ENCODE measurements at places on chromosomes 1 and 21.

GRCh38 chr1:16173447-16174260 is 17.8 kb upstream of the EPHA2 start:
- no peak for DNase-seq

- no peak for DNase-seq
Measured at GRCh38 chr1:25697435-25698217, 81.0 kb downstream of the MAN1C1 start.

GRCh38 chr1:62726011-62726442 is 37.8 kb upstream of the DOCK7 start:
- DNase-seq, result no peak

DNA sequence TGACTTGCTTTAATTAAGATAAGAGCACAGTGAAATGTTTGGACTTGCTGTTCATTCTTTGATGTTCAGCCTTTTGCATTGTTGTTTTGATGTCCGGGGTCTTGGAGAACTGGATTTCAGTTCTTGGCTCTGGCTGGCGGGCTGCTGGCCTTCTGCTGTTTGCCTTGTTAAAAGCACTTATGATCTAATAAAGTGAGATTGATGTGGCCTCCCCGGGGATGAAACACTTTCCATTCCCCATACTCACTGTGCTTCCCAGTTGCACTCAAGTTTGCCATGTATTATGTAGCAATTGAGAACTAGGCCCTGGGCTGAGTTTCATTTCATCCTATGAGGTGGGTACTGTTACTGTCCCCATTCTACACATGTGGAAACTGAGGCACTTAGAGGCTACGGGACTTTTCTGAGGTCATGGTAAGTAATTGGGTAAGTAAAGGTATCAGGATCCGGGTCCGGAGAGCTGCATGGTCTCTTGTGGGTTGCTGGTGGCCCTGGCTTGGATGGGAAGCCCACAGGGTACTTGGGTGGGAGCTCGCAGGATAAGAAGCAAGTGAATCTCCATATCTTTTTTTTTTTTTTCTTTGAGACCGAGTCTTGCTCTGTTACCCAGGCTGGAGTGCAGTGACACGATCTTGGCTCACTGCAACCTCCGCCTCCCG is 127.7 kb upstream of the ZBTB40 start:
- no peak for DNase-seq

DNA sequence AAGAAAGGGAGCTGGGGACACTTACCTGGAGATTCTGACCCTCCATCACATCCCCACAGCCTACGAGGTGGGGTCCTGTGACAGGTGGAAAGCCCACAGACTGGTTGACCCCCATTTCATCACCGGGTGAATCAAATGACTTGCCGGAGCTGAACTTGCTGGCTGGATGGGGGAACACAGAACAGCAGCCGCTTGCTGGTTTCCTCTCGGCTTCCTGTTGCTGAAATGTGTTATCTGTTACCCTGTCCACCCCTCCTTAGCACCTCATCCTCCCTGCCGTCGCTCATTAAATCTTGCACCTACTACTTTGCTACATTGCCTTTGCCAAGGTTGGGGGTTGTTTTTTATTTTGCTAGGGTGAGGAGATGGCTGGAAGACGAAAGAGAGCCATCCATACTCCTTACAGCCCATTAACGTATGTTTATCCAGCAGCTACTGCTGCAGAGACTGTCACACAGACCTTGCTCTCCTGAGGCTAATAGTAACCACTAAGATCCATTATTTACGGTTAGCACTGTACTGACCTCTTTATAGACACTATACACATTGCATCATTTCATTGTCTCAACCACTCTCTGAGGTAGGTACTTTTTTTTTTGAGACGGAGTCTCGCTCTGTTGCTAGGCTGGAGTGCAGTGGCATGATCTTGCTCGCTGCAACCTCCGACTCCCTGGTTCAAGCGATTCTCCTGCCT is 7.0 kb downstream of the PAFAH2 start:
- DNase-seq, result peak; percentile 14

DNA sequence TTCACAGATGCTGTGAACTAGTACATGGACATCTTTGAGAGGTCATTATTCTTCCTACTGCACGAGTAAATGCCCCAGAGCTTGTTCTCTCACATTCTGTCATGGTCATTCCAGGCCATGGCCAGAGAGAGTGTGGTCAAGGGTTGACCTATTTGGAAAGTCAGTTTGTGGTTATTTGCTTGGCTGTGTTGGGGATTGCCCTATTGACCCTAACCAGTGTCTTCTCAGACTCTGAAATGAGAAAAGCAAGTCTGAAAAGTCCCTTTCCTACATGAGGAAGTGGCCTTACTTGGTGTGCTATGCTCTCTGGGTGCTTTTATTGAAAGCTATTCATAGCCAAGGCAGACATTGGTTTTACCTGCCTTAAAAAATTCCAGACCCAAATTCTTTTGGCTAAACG is 26.6 kb downstream of the CLIC6 start:
- DNase-seq, result no peak

- DNase-seq, result no peak
Measured at GRCh38 chr1:221415651-221416050, 326.2 kb downstream of the DUSP10 start.

- DNase-seq, result no peak
Measured at GRCh38 chr1:94253456-94254017, 16.2 kb upstream of the ARHGAP29 start.

- no peak for DNase-seq
Measured at GRCh38 chr21:28342212-28342810, 650.4 kb downstream of the LTN1 start.

- DNase-seq, result no peak
Measured at GRCh38 chr21:27561116-27561515, 594.2 kb upstream of the ADAMTS5 start.

GRCh38 chr1:235714205-235714897 is 64.8 kb upstream of the GNG4 start:
- no peak for DNase-seq

- DNase-seq, result no peak
Measured at GRCh38 chr1:237975903-237976302, 85.2 kb upstream of the ZP4 start.

DNA sequence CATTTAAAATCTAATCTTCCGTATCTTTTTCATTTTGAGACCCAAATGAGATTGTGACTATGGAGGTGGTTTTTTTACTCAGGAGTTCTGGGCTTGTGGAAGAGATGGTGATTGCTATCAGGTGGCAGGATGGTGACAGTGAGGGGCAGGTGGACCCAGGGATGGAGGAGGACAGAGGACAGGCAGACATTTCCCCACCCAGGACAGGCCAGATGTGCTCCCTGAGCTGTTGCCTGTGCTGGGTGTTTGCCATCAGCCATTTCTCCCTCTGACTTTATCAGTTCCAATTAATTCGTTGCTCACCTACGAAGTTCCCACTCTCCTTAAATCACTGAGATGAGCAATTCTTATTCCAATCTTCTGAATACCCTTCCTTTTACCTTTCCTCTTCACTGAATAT is 26.5 kb downstream of the C1orf116 start:
- DNase-seq, result no peak

- no peak for DNase-seq
Measured at GRCh38 chr1:245091818-245092637, 62.8 kb upstream of the KIF26B start.

DNA sequence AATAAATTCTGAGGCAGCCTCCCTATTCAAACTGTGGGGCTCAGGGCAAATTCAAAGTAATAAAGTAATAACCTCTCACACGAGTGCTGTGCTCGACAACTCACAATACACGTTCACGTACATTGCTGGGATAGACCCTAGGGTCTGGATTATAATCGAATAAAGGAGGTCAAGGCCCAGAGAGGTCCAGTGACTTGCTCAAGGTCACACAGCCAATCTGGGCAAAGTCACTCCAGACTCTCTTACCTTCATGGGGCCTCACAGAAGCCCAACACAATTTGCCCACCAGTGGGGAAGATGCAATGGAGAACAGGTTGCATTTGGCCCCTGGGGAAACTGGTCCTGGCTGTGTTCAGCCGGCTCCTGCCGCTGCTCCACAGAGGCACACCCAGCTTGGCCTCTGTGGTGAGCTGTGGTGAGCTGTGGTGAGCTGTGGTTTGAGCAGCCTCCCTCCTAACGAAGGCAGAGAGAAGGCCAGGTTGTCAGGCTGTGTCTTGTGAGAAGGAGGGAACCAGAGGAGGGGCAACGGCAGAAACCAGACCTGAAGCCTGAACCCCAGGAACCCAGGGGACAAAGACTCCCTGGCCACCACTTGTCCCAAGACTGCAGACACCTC is 35.1 kb downstream of the NUAK2 start:
- no peak for DNase-seq

DNA sequence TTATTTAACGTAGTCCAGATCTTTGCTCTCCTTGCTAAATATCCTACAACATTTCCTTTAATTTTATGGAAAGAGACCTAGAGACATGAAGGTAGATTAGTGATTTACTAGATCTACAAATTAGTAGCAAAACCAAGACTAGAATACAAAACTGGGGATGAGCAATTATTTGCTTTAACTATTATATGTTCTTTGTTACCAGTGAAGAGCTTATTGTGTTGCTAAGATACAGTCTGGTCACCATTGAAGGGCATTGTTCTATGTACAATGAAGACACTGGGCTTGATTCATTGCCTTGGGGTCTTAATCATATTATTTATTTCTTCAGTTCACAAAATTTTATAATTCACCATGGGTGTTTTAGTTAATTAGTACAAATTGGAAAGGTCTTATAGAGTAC is 88.3 kb downstream of the S1PR1 start:
- DNase-seq, result no peak

DNA sequence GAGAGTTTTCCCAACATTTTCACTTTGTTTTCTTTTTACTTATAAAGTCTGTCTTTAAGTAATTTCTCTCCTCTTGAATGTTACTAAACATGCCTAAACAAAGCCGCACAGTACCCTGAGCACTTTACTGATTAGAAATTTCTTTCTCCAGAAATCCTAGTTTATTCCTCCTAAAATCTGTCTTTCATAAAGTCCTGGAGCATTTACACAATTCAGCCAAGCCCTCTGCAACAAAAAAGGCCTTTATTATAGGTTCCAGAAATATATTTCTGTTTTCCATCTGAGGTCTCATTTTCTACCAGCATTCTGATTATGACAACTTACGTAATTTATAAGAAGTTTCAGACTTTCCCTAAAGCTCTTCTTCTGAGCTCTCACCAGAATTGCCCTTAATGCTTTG is 549.5 kb upstream of the OLFM3 start:
- DNase-seq, result no peak

GRCh38 chr21:44489962-44490361 is 34.7 kb downstream of the LRRC3 start:
- DNase-seq, result no peak

- DNase-seq, result no peak
Measured at GRCh38 chr1:50308878-50309277, 114.4 kb downstream of the DMRTA2 start.

DNA sequence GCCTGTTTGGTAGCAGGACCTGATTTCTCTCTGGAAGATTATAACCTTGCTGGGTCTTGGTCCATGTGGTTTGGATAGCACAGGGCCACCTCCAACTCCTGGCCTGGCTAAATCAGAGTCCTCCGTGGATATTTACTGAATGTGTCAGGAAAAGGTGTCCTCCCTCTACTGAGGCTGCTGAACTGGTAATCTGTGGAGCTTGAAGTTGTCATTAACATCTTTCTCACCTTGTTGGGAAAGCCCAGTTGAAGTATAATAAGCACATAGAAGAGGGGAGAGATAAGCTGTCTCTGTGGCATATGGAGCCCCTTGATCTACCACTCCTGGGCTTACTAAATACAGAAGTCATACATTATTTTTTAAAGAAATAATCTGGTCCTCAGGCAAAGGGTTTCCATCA is 294.3 kb upstream of the B3GALT2 start:
- no peak for DNase-seq

DNA sequence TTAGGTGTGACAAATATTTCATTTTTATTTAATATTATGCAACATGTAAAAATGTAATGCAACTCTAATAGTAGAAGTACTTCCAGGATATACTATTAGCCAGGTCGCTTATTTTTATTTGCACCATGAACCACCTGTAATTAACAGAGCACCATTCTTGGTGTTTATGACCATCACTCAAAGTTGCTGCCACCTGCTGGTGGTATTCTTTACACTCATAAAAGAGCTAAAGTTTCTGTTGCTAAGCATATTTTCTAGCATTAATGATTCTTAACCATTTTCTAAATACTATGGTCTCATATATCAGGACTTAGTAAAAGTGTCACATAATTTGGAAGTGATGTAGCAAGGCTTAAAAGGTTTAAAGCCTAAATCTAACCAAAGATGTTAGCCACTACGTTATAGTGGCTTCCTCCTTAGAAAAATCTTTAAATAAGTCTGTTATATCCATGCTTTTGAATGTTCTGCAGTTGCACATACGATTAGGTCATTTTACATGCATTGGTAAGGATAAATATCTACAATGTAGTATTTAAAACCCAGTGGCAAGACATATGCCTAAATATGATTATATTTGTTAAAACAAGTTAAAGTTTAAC is 244.5 kb downstream of the NEGR1 start:
- DNase-seq, result no peak

GRCh38 chr1:43067977-43068751 is 103.9 kb downstream of the EBNA1BP2 start:
- no peak for DNase-seq

DNA sequence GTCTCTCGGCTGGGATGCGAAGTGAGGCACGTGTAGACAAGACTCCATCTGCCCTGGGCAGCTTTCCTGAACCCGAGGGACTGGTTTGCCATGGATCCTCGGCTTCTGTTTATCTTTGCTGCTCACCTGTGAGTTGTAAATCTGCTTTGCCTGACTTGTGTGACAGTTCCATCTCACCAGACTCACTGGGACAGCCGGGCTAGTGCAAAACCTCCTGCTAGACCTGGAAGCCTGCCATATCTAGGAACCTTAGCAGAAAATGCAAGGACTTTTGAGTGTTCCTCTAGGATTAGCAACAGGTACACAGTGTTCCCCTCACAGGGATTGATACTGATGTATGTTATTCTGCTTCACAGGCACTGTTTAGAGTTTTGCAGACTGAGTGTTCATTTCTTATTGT is 218.6 kb downstream of the URB2 start:
- no peak for DNase-seq

DNA sequence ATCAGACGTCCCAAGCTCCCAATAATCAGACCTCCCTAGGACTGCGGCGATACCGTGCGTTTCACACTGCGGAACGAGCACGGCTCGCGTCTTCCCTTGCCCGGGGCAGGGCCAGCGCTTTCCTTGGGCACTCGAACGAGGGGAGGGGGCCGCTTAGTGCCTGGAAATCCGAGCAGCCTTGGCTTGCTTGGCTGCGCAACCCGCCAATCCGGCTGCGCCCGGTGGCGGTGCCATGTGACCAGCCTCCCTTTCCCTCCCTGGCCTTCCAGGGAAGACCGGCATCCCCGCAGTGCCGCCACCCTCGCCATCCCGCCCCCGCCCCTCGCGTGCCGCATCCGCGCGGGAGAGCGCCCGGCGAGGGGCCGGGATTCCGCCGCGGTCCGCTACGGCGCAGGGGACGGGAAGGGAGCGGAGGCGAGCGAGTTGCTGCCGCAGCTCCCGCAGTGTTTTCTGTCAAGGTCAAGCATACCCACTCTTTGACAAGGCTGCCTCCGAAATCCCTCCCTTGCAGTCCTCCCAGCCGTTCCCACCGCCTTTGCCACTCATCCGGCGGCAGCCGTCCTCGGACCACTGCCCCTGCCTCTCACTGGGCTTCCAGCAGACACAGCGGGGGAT is 8.3 kb upstream of the RNF19B start:
- DNase-seq, result no peak
